ENCODE measurements at places on chromosomes 1 and 21.

- DNase-seq, result peak; percentile 53
Measured at GRCh38 chr1:30909365-30910068, 959 bp upstream of the SDC3 start.

GRCh38 chr1:237791592-237791991 is 99.1 kb downstream of the ZP4 start:
- DNase-seq, result no peak

DNA sequence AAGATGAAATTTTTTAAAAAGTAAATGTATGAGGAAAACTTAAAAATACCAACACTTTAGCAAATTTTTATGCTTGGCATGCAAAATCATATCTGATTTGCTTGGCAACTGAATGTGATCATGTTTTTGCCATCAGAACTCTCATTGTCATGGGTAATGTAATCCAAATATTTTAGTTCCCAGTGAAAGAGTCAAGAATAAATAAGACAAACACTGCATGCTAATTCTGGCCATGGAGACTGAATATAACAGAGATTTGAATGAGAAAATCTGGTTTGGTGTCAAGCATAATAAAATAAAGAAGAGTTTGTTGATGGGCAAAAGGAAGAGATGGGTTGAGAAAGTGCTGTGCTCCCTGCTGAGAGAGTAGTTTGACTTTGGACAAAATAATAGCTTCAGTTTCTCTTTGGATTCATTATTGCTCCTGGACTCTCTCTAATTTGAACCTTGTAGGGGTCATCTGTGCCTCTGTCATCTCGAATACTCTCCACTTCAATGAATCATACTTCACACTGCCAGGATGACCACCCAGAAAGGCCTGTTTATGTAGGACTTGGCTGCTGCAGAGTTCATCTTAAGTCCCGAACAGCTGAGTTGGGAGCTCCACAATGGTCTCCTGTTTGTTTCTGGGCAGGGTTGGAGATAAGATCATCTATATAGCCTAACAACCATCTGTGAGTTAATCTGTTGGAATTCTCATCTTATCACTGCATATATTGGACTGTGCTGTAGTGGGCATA is 34.4 kb downstream of the ADAMTS1 start:
- DNase-seq, result no peak

GRCh38 chr1:24168245-24168644 is 18.8 kb downstream of the IFNLR1 start:
- no peak for DNase-seq

DNA sequence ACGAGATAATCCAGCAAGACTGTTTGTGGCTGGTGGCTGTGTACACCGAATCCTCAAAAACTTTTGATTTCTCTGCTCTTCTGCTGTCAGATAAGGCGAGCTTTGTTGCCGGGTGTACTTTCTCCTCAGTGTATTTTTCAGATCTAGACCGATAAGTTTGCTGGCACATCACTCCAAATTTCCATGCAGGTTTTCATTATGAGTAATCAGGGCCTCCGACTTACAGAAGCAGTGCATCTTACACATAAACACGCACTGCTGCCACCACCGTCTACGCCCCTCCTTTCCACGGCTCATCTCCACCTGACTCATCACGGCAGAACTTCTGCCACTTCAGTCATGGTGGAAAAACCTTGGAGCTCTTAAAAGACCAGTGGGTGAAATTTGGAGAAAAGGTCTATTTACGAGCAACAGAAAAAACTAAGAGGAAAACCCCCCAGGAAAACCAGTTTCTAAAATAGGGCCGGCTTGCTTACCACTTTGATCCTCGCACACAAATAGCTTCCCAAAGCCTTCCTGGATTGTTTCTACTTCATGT is 7.7 kb downstream of the ZBTB21 start:
- DNase-seq, result no peak

DNA sequence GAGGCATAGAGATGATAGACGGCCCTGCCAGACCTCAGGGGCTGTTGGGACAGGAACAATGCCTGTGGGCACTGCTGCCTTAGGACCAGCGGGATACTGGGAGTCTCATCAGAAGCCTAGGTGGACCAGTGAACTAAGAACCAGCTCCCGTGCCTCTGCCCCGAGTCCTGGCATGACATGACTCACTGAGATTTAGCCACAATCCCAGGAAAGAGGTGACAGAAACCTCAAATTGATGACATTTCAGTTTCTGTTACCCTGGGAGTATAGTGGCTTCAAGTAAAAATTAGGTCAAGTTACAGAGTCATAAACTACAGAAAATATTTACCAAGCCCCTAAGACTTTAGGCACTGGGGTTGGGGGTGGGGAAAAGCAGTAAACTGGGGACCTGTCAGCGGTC is 74.6 kb upstream of the GADD45A start:
- peak; percentile 43 for DNase-seq

- DNase-seq, result no peak
Measured at GRCh38 chr1:181497870-181498269, 14.6 kb downstream of the CACNA1E start.

- DNase-seq, result peak; percentile 82
Measured at GRCh38 chr1:177256153-177257075, 85.7 kb downstream of the BRINP2 start.

DNA sequence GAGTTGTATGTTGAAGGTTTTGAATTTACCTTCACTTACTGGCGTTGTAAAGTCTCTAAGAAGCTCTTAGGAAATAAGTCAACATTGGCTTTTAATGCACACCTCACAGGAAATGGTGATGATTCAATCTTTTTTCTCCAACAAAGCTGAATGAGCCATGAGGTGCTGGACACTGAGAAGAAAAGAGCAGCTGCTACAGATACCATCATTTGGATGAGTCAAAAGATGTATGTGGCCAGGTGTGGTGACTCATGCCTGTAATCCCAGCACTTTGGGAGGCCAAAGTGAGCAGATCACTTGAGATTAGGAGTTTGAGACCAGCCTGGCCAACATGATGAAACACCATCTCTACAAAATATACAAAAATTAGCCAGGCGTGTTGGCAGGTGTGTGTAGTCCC is 3.3 kb upstream of the IL23R start:
- peak; percentile 36 for DNase-seq

DNA sequence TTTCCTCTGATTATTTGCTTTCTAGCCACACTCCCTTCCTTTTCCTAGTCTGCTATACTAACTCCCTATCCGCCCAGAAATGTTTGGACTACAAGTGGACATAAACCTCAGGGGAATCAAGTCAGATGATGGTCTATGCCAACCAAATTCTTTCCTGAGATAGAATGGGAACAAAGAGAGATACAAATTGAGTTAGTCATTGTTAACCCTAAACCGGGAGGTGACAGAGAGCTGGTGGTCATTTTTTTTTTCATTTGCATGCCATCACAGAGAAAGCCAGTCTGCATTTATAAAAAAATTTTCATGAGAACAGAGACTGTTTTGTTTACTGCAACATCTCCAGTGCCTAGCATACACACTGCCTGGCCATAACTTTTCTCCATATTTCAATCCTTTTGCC is 35.0 kb downstream of the MYSM1 start:
- DNase-seq, result no peak

DNA sequence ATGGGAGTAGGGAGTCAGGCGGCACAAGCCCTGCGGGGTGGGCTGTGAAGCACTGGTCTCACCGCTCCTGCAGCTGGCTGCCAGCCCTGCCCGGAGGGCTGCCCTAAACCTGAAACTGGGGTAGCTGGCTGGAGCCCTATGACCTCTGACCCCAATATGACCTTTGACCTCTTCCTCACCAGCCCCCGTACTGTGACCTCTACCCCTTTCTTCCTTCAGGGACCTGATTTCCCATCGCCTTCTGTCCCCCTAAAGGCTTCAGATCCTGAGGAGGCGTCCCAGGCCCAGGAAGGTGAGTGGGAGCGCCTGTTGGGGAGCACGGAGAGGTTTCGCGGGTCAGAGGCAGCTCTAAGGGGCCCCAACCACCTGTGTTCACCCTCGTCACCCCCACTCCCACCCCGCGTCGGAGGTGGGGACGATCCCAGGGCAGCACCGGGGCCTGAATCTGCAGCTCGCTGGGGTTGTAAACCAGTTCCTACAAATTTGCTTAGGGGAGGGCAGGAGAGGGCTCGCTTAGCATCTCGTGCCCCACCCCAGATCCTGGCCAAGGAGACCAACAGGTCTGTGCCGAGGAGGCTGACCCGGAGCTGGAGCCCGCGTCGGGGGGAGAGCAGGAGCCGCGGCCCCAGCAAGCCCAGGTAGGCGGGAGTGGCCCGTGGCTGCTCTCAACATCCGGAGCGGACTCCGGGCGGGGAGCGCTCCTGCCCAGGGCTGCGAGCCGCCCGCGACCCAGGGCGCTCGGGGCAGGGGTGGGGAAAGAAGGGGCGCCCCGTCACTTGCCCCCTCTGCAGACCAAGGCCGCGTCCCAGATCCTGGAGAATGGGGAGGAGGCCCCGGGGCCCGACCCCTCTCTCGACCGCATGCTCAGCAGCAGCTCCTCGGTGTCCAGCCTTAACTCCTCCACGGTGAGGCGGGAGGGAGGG is 7.3 kb downstream of the SYTL1 start:
- peak; percentile 74 for DNase-seq

Data from SW480 (cell line).